Activated CD8-positive, alpha-beta memory T cell treated with anti-CD3 and anti-CD28 coated beads for 24 hours (primary cell): ENCODE measurements at places on chromosomes 7 and 10.
A peak's percentile ranks its signal among the peaks of the same experiment; 100 is the strongest.

- no peak for DNase-seq
Observed at GRCh38 chr10:28254290-28254985, 48.4 kb downstream of the MPP7 start.

- DNase-seq, result no peak
Observed at GRCh38 chr7:19294619-19295018, 149.4 kb upstream of the FERD3L start.

- no peak for DNase-seq
Observed at GRCh38 chr7:114956702-114957101, 34.8 kb downstream of the MDFIC start.

DNA sequence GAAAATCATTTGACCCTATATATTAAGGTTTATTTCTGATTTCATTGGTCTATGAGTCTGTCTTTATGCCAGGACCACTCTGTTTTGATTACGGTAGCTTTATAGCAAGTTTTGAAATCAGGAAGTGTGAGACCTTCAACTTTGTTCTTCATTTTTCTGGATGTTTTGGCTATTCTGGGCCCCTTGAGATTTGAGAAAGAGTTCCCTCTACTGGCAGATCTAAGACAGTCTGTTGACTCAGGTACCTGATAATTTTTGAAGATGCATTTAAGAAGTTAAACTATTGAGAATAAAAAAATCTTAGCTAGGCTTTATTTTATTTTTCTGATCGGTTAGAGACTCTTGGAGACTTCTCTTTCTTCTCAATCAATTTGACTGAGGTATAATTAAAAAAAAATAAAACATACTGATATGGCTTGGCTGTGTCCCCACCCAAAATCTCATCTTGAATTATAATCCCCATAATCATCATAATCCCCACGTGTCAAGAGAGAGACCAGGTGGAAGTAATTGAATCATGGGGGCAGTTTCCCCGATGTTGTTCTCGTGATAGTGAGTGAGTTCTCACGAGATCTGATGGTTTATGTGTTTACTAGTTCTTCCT lies 209.2 kb downstream of the SNX10 start:
- no peak for DNase-seq

DNA sequence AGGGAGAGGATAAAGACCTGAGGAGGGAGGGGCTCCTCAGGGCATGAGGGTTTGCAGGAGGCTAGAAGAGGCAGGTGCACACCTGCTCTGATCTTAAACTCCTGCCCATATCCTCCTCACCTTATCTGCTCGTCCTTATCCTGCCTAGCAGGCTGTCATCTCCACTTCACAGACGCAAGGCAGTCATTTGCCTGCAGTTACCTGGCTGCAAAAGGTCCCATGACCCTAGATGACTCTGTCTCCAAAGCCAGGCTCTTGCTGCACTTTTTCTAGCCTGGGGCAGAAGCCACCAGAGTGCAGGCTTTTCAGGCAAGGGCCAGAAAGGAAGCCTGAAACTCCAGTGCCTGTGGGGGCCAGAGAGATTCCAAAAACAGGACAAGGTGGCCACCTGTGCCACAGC lies 1.7 kb upstream of the ZNF853 start:
- DNase-seq, result no peak

GRCh38 chr10:93580828-93581227 lies 14.4 kb downstream of the FFAR4 start:
- DNase-seq, result no peak

DNA sequence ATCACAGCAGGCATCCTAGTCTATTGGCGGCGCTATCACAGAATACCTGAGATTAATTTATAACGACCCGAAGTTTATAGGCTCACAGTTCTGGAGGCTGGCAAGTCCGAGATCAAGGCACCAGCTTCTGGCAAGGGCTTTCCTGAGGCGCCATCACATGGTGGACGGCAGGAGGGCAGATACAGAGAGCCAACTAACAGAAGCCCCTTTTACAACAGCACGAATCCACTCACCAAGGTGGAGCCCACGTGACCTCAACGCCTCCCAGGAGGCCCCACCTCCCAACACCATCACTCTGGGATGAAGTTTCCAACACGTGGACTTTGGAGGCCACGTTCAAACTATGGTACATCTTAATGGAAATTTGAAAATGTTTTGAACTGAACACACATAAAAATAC lies 255.3 kb downstream of the ELFN1 start:
- DNase-seq, result no peak

DNA sequence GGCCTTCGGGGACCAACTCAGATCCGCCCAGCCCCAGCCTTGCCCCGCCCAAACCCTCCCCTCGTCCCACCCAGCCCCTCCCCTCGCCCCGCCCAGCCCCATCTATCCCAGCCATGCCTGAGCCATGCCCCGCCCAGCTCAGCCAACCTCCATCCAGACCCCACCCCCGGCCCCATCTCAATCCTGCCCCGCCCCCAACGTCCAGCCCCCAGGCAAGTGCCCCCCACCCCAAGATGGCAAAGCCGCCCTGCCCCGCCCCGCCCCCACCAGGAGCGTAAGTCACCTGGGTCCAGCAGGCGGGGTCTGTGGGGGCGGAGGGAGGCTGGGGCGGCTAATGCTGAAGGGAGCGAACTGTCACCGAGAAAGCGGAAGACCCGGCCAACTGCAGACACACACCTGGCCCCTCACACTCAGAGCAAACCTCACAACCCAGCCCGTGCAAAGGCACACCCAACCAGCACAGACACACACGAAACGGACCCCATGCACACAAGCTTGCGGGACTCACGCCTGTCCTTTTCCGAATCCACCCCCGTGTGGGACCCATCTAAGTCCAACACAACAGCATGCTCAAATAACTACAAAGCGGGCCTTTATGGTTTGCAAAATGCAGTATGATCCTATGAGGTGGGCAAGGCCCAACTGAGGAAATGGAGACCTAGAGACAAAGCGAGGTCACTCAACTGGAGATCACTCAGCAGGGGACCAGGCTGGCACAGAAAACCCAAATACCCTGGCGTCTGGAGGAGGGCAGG lies 11.5 kb upstream of the OGA start:
- peak; percentile 78 for DNase-seq

- DNase-seq, result no peak
Observed at GRCh38 chr7:157235357-157236333, 96.9 kb downstream of the UBE3C start.

GRCh38 chr10:92490387-92490786 lies 83.5 kb downstream of the IDE start:
- no peak for DNase-seq

DNA sequence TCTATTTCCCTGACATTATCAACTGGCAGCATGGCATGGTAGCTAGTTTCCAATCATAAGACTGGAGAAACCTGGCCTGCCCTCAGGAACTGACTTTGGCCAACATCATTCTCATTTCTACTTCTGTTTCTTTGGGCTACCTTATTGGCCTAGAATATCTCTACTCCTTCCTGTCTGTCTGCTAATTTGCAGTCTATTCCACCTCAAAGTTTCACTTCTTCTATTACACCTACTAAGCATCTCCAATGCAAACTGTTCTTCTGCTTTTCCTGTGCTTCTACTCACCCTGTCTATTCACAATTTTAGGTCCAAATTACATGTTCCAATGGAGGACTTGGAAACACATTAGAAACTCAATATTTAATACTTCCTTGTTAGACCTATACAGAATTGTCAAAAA lies 65.6 kb downstream of the ZNF503 start:
- DNase-seq, result no peak

DNA sequence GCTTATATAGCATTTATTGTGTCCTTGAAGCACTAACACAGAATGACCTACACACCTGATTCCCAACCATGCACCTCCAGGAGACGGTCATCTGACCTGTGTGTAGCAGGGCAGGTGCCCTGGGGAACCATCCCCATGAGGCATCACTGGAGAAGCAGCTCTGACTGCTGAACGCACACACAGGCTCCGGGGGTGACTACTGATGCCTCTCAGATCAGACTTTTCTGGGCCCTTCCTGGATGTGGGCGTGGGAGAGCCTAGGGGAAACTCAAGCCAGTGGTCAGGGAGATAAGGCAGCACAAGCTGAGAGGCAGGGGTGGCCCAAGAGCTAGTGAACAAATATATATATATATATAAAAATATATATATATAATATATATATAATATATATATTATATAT lies 37.6 kb downstream of the CPXM2 start:
- no peak for DNase-seq

GRCh38 chr10:12056748-12057147 lies 12.0 kb upstream of the DHTKD1 start:
- DNase-seq, result no peak

DNA sequence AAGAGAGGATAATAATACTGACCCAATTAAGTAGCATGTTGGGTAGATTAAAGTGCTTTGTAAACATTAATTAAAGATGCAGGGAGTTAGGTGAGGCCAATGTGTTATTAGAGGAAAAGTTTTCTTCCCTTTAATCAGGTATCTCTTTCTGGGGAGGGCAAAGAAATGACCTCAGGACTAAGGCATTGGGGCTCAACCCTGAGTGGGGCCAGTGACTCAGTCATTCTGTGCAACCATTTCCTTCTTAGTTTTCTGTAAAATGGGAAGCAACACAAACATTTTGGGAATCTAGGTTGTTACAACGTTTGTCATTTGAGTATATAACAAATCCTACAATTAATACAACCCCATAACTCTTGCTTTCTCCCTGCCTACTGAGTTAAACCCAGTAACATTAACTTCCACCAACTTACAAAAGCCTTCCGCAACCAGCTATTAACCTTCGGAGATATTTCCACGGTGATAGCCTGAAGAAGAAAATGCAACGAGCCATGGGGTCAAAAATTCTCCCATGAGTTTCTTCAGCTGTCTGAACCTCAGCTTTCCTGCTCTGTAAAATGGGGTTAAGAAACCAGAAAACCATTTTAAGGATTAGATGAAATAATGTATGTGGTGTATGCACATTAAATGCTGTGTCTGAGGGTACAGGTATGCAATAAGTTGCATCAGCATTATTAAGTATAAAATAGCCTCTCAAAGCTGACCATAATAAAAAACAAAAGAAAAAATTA lies 965 bp upstream of the PROSER2 start:
- DNase-seq, result no peak

DNA sequence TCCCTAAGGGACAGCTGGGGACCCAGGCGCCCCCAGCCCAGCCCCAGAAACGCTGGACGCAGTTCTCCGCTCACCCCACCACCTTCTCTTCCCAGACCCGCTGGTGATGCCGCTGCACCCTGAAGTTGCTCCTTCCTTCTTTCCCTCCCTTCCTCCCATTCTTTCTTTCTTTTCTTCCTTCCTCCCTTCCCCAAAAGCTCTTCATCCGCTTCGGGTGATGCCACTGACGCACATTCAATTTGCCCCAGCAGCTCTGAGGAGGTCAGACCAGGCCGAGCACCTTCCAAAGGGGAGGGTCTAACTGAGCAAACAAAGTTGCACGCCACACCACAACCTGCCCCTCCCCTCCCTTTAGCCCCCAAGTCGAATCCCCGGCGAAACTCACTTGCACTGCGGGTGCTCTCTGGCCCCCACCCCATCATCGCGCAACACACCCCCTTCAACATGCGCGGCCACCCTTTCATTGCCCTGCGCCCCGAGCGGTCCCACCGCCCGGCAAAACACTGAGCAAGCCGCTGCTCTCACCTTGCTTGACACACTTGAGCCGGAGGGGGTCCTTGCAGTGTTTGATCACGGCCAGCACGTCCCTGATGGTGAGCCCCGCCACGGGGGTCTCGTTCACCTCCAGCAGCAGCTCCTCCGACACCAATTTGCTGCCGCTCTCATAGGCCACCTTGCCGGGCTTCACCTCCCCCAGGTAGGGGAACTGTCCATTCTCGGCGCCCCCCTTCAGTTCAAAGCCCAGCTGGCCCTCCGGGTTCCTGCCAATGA lies 787 bp downstream of the MAGI2 start:
- no peak for DNase-seq

DNA sequence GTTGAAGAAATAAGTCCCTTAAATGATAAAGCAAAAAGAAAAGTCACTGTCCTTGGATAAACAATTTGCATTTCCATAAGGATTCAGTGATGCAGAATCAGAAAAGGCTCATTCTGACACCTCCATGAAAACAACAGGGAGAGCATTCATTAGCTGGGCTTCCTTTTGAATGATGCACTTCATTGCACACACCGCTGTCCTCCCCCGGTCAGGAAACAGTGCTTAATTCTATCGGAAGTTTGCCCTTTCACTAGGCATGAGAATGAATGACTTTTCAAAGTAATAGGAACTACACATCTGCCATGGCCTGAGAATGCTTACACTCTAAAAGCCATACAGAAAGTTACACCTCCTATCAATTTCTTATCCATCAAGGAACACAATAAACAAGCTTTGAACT lies 4.2 kb downstream of the PCDH15 start:
- no peak for DNase-seq

GRCh38 chr10:3803927-3804741 lies 19.1 kb upstream of the KLF6 start:
- DNase-seq, result peak; percentile 80

- DNase-seq, result no peak
Observed at GRCh38 chr7:28617308-28617880, 205.1 kb downstream of the CREB5 start.

DNA sequence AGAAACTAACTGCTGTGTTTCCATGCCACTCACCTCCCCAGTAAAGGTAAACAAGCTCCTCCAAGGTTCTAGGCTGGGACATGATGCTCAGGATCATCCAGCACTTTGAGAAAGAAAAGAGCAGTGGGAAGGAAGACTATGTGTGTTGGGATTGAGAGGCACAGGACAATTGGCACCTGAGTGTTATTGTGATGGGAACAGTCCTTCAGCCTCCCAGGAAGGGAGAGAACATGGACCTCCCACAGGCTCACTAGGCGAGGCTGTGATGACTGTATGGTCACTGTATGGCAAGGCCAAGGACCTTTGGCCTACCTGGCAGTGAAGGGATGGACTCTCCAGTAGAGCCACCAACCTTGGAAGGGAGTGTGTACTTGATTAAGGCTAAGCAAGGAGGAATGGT lies 123.2 kb upstream of the UNC5B start:
- peak; percentile 30 for DNase-seq

DNA sequence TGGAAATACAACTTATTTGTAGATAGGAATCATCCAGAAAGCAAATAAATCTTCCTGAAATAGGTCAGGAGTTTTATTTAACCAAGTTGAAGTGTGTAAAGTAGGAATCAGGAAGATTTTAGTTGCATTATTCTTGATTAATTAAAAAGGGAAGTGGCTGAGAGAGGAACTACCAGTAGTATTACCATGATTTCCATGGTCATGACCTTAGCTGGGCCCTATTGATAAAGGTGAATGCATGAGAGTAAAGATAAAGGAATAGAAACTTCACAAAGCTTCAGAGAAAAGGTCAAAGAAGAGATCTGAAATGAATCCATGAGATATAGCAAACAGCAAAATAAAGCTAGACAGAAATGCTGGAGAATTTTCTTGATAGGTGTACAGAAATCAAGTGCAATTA lies 46.2 kb upstream of the DLX6 start:
- no peak for DNase-seq

DNA sequence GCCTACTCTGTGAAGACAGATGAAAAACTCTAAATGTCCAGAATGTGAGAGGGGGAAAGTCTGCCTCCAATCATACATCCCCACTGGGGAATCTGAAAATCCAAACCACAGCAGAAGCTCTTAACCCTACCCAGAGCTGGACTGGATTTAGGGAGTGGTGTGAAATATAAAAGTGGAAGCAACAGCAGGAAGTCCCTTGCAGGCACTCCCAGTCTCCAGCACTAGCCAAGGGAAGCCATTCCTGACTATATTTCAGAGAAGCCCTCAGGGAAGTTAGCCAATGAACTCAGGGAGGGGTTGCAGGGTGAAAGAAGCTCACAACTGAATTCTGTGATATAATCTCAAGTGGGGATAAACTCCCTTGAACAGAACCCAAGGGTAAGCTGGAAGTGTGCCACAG lies 51.5 kb downstream of the CRPPA start:
- no peak for DNase-seq

- DNase-seq, result no peak
Observed at GRCh38 chr7:112449353-112449752, 907 bp upstream of the IFRD1 start.

- DNase-seq, result no peak
Observed at GRCh38 chr7:36896418-36896817, 172.1 kb upstream of the AOAH start.
